SW 1271 (cell line): ENCODE measurements at places on chromosomes 6 and 20.
A peak's percentile ranks its signal among the peaks of the same experiment; 100 is the strongest.

DNA sequence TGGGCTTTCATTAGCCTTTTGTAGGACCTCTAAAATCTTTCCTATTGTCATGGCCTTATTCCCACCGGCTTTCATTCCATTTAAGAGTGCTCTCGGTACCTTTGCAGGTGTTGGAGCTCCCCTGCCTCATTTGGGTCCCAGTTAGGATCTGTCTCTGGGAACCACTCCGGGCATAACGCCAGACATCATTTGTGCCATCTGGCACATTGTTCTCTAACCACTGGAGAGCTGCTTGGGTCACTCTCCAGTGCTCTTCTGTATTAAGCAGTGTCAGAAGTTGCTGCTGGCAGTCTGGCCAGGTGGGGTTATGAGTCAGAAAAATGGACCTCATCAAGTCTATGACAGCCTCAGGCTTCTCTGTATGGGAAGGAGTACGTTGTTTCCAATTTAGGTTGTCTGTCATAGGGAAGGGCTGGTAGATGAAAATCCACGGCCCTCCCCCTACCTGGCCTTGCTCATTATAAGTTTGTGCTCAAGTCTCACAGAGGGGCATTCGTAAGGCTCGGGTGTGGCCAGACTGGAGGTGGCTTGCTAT is 62.9 kb upstream of the MOCS1 start:
- DNase-seq = no peak

DNA sequence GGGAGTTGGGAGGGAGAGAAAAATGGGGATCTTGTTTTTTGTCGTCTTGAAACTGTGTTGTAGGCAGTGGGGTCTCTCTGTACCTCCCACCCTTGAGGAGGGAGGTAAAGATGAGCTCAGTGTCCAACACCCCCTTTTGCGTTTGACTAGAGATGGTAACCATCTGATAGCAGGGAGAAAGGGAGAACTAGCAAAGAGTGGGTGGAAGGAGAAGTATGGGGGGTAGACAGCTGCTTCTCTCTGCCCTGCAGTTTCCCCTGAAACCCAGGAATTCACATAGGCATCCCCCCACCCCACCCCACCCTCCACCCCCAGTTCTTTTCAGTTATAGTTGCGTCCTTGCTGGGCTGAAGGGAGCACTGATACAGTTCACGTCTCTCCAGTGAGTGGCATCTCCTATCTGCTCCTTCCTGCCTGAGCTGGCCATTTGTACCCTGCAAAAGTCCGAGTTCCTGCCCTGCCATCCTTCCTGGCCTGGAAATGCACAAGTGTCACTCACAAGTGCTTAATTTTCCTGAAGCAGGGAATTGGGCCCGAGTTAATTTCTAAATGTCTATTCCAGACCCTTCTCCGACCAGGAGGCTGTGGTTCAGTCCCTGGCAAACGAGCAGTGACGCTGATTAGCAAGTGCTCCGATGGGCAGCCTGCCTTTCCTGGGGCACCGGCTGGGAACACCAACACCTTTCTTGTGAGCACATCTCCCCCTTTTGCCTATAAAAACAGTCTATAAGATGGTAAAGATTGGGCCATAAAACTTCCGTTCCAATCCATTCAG is 1.5 kb downstream of the SIRPA start:
- no peak for DNase-seq

DNA sequence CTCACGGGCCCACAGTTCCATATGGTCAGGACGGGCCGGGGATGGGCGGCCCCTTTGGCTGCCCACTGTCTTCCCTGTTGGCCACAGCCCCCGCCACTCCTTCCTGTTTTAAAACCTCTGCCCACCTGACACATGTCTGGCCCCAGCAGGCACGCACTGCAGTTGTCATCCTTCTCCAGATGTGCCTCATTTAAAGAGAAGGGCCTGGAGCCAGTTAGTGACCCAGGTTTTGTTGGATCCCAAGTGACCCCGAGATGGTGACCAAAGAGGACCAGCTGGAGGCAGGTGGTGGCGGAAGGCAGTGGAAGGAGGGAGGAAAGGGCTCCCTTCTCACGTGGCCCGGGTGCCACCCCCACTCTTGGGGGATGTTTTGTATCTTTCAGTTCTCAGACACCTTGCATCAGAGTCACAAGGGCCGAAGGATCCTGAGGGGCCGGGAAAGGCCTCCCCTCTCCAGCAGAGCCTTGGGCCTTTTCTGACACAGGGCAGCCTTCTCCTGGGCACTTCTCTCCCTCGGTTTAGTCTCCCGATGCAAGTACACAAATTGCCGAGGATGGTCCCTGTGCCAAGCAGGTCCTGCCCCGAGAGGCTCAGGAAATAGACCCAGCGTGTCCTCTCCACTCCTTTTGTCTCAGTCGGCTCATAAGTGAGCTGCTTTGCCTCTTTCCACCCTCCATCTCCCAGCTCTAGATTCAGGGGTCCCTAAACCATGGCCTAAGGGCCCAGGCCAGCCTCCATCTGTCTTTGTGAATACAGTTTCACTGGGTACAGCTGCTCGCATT is 117.6 kb downstream of the SULF2 start:
- no peak for DNase-seq

- no peak for DNase-seq
Observed at GRCh38 chr6:149454346-149454848, 30.4 kb downstream of the ZC3H12D start.

DNA sequence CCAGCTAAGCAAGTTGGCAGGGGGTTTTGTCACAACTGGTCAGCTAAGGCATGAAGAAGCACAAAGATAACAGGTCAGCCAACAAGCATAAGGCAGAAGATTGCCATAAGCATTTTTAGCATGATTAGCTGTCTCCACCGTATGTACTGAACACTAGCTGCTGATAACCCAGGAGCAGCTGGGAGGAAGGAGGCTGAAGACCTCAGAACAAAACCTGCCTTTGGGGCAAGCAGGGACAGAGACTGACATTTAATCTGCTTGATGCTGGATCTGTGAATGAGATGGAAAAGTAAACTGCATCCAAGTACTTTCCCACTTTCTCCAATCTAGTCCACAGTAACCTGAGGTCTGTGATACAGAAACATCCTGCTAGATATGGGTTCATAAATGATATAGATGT is 353.0 kb upstream of the MAP3K7 start:
- no peak for DNase-seq

GRCh38 chr20:36827541-36828279 is 48.2 kb upstream of the TLDC2 start:
- DNase-seq = no peak

DNA sequence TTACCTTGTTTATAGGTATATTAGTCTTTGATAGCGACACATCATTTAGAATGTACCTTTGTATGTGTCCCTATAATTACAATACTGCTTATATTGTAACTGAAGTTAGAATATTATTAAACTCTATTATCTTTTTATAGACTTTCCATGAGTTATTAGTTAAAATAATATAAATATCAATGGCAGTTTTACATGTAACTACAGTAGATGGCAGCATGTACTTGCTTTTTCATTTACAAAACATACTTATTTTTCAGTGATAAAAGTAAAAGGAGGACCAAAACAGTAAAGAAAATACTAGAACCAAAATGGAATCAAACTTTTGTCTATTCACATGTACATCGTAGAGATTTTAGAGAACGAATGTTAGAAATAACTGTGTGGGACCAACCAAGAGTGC is 364.3 kb downstream of the RIMS1 start:
- no peak for DNase-seq

GRCh38 chr6:91704531-91704930 is 1117.7 kb upstream of the MAP3K7 start:
- DNase-seq = peak; percentile 51

DNA sequence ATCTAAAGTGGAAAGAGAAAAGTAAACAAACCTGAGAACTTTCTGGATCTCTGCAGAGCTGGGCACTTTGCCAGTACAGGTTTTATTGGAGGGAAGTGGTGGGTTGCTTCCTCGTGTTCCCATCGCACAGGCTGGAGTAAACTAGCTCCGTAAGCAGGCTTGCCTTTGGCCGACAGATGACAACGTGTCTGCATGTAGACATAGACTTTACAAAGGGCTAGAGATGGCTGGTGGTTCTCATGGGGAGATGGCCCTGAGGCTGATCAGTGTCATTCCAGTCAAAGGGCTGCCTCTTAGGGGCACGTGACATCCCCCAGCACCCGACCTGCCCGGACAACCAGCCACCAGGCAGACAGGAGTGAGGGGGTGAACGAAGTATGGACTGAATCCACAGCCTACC is 98.8 kb downstream of the YTHDF1 start:
- DNase-seq = no peak

GRCh38 chr6:165634101-165634880 is 28.8 kb downstream of the PDE10A start:
- no peak for DNase-seq

DNA sequence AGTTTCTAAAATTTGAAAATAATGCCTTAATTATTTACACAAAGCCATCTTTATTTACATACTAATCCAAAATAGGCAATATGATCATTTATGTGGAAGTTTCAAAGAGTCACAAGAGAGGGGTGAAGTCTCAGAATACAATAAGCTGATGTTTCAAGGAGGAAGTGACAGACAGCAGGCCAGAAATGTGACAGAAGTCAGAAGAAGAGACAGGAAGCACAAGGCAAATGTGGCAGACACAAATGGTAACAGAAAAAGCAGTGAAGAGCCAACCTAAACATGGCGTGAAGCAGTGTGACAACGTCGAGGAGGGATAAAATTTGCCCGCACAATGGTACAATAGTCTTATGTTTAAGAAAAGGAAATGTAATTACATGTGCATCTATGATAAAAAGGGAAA is 59.8 kb downstream of the SHPRH start:
- DNase-seq = no peak

- DNase-seq = no peak
Observed at GRCh38 chr6:123329337-123329736, 307.4 kb downstream of the TRDN start.

DNA sequence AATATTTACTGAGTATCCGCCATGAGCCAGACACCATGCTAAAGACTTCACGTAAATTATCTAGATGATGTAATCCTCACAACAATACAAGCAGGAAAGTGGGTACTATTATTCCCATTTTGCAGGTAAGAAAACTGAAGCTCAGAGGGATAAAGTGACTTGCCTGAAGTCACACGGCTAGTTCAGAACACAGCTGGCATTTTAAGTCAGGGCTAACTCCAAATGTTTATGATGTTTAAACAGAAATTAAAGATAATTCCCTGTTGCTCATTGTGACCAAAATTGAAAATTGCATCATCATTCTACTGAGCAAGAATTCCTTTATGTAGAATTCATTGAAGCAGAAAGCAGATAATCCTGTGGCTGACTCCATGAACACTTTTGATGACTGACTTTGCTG is 71.3 kb upstream of the STXBP5 start:
- no peak for DNase-seq

- DNase-seq = no peak
Observed at GRCh38 chr6:121800047-121800446, 364.6 kb downstream of the GJA1 start.

DNA sequence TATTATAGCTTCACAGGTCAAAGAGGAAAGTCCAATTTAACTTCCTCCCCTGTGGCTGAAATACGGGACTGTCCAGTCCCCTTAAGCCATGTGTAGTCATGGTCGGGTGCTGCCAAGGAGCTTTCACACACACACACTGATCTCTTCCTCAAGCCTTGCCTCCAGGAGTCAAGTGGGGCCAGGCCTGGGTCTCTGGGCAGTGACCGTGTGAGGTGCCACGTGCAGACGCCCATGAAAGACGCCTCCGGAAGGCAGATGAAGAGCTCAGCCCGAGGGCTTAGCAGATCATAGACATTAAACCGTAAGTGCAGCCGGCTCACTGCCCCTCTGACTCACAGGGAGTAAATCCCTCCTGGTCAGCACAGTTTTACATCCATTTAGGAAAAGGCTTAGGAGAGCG is 4.2 kb downstream of the GABRR2 start:
- no peak for DNase-seq

DNA sequence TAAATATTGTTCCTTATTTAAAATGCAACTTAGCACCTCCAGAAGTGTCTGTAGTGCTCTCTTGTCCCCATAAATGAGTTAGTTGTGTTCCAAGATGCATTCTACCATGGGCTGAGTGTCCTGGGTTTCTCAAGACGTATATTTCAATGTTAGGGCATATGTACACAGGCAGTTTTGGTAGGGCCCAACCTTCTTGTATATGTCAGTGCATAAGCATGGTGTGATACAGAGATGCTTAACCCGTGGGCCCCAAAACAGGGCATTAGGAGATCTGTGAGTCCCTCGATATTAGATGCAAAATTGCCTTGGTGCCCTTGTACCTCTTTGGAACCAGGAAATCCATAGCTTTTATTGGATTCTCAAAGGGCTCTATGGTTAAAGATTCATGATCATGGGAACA is 91.5 kb upstream of the HIVEP1 start:
- DNase-seq = no peak

DNA sequence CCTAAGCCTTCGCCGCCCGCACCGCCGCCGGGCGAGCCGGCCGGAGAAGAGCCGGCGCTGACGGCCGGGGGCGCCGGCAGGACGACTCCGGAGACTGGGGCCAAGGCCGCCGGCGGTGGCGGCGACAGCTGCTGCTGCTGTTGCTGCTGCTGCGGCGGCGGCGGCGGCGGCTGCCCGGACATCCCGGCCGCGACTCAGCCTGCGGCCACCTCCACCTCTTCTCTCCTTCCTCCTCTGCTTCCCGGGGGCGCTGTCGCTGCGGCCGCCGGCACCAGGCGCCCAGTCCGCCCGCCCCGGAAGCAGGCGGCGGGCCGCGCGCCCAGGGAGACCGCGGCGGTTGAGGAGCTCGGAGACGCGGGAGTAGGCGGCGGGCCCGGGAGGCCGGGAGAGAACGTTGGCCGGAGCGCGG is 307 bp downstream of the RANBP9 start:
- peak; percentile 76 for DNase-seq

GRCh38 chr6:48067148-48067712 is 43.8 kb downstream of the PTCHD4 start:
- DNase-seq = no peak

DNA sequence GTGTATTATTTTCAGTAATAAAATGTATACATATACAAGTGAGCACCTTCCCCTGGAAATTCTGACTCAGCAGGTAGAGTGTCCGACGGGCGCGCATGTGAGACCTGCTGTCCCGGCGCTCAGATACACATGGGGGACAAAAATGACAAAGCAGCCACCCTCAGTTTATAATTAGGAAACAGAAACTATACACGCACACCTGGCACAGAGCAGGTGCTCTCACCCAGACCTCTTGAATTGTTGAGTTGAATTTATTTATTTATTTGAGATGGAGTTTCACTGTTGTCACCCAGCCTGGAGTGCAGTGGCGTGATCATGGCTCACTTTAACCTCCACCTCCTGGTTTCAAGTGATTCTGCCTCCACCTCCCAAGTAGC is 180.4 kb downstream of the ZDHHC14 start:
- no peak for DNase-seq

GRCh38 chr6:109794201-109794923 is 103.3 kb downstream of the FIG4 start:
- DNase-seq = peak; percentile 15

- DNase-seq = peak; percentile 61
Observed at GRCh38 chr6:81752921-81753710, 635 bp upstream of the TENT5A start.
